Pons (tissue), 1 donor: ENCODE measurements at places on chromosomes 16 and 17.

- DNase-seq = no peak
Measured at GRCh38 chr16:85367485-85367884, 245.6 kb upstream of the GSE1 start.

GRCh38 chr16:15966836-15967546 lies 17.6 kb downstream of the ABCC1 start:
- DNase-seq = no peak

DNA sequence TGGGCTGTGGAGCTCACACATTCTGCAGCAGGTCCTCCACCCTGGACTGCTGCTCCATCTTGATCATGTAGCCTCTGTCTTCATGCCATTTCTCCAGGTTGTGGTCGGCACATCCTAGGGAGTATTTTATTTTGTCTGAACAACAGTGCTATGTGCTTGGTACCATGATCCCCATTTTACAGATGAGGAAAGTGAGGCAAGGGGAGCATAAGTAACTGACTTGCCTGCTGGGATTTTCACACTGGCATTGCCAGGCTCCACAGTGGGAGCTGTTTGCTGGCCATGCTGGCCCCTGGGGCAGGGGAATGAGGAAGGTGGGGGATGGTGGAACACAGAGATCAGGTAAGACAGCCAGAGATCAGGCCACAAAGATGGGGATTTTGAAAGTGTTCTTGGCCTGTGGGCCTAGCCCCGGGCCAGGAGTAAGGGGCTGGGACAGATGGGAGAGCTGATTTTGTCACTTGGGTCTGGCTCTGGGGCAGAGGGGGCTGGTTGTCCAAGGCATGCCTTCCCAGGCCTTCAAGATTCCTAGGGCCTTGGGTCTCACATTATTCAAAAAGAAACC lies 9.3 kb upstream of the ZNF500 start:
- DNase-seq = no peak

GRCh38 chr16:31869511-31870201 lies 4.0 kb upstream of the ZNF267 start:
- DNase-seq = peak; percentile 93

DNA sequence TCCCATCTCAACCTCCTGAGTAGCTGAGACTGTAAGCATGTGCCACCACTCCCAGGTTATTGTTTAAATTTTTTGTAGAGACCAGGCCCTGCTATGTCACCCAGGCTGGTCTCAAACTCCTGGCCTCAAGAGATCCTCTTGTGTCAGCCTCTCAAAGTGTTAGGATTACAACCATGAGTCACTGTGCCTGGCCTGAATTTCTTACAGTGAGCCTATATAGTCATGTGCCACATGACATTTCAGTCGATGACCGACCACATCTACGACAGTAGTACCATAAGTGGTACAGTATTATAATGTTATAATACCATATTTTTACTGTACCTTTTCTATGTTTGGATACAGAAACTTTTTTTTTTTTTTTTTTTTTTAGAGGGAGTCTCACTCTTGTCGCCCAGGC lies 195.3 kb downstream of the STX8 start:
- DNase-seq = no peak

DNA sequence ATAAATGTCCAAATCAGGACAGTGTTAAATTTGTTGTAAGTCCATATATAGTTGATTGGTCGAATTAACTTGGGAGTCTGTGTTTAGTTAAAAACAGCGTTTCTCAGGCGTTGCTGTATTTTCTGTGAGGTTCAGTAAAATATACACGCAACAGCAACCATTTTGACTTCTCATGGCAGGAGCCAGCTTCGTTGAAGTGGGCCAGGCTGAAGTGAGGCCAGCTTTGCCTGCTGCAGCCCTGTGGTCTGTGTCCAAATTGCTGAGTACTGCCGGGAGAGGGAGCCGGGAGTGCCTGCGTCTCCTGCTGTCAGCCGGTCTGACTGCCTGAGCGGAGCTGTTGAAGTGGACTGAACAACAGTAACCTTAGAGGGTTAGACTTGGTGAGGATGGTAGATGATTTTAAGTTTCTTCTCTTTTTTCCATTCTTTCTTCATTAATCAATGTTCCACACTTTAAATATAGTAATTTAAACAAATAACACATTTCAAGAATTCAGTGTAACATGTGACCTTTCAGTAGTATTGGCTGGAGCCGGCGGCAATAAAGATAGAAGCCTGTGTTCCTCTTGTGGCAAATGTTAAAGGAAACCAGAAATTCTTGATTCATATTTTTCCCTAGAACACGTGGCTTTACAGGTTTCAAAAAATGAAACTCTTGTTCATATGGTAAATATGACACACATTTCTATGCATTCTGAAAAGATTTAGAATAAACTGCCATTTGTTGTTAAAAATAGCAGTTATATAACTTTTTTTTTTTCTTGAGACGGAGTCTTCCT lies 37.0 kb upstream of the ZNF750 start:
- peak; percentile 73 for DNase-seq

DNA sequence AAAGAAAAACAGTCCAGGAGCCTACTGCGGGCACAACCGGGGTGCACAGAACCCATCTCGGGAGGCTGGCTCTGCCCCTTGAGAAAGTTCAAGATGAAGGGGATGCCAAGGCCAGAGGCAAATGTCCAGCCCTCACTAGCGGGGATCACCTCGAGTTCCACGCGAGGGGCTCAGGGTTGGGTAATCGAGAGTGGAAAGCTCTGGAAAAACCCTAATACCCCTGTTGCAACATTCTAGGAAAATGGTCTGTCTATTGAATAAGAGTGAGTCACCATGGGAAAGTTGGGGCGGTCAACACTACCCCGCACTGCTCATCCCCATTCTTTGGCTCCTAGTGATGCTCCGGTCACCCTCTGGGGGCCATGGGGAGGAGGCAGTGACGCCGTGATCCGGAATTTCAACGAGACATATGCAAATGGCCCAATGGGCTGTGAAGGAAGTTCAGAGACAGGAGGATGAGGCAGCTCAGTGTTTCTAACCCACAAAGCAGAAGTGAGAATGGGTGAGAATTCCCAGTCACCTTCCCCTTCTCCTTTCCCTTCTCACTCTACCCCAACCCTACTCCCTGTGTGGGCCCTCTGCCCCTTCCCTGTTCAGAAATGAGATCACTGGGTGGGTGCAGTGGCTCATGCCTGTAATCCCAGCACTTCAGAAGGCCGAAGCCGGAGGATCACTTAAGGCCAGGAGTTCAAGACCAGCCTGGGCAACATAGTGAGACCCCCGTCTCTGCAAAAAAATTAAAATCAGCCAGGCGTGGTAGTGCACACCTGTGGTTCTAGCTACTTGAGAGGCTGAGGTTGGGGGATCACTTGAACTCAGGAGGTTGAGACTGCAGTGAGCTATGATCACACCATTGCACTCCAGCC lies 22.4 kb downstream of the SOCS3 start:
- peak; percentile 66 for DNase-seq

DNA sequence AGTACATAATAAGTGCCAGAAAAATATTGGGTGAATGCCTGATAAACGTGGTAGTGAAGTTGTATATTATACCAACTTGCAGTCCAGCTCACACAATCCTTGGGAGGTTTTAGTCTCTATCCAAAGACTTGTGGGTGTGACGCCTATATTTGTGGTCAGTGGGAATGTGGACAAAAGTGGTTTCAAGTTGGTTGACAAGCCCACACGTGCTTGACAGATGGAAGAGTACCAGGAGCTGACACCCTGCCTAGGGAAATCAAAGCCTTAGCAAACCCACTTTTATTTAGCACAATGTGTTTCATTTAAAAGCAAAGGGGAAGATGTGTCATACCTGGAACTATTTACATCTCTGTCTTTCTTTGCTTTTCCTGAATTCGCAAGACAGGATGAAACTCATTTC lies 79.0 kb downstream of the CA10 start:
- DNase-seq = no peak

- DNase-seq = peak; percentile 81
Measured at GRCh38 chr16:68760671-68761275, 23.7 kb downstream of the CDH1 start.

GRCh38 chr16:62610291-62610690 lies 574.1 kb upstream of the CDH8 start:
- DNase-seq = no peak

DNA sequence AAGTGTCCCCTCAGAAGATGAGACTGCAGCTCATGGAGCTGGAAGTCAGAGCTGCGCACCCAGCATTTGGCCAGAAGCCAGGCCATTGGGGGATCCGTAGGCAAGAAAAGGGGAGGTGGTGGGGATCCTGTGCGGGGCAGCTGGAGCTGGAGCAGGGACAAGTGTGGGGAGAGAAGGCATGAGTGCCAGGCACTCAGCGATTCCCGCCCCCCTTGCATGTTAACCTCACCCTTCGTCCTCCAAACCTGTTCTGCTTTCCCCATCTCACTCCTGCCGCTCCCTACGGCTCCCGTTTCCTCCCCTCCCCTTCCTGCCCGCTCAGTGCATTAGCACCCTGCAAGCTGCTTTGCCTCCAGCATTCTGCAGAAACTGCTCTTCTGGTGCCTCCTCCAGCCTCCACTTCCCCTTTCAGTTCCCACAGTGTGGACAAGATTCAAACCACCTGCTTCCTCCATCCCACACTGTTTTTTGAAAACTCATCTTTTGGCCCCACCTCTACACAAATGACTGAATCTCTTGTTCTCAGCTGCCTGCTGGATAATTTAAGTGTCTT lies 5.6 kb downstream of the ALOX15 start:
- DNase-seq = peak; percentile 51

DNA sequence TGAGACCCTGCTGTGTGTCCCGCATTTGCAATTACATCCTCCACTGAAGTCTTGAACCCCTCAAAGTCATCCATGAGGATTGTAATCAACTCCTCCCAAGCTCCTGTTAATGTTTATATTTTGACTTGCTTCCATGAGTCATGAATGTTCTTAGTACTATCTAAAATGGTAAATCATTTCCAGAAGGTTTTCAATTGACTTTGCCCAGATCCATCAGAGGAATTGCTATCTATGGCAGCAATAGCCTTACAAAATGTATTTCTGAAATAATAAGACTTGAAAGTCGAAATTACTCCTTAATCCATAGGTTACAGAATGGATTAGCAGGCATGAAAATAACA lies 2.5 kb upstream of the C16orf87 start:
- DNase-seq = no peak

- no peak for DNase-seq
Measured at GRCh38 chr17:62822080-62822904, 14.2 kb upstream of the MARCHF10 start.

- no peak for DNase-seq
Measured at GRCh38 chr17:8724451-8724850, 20.2 kb downstream of the CCDC42 start.

DNA sequence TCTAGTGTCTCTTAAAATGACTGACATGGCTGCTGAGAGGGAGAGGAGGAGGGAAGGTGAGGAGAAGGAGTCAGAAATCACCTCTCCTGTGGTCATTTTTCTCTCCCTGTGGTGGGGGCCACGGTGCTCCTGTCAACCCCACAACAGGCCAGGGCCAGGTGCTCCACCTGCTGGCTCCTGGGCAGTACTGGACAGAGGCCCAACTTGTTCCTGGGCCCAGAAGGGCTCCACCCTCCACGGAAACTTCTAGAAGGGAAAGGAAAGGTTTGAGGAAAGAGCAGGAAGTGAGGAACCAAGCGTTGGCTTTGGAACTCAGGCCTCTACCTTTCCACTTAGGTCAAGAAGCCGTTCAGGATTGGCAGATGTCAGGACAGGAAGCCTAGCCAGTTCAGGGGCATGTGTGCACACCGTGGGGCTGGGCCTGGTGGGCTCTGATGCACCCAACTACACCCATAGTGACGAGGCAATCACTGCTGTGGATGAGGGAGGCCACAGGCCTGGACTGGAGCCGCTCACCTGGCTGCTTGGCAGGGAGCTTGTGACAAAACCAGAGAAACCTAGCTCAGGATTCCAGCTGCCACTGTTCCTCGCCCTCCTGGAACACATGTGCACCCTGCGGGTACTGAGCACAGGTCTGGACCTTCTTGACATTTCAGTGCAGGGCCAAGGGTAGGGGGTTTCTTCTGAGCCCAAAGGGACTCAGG lies 36.1 kb downstream of the WNT3 start:
- no peak for DNase-seq

- DNase-seq = no peak
Measured at GRCh38 chr17:61770043-61770442, 93.3 kb downstream of the BRIP1 start.

DNA sequence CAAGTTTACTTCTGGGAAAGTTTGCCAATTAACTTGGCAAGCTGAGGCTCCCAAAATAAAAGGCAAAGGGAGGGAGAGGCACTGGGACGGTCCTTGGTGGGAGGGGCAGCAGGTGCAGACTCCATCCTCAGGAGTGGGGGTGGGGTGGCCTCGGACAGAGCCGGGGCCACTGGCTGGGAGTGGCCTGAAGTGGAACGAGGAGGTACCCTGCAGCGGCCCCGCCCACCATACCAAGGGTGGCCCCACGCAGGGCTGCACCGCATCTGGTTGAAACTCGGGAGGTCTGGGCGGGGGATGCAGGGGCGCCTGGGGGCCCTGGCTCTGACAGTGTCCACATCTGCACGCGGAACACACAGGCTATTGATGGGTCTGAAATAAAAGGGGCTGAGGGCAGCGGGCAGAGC lies 42.4 kb upstream of the SLC38A10 start:
- no peak for DNase-seq

DNA sequence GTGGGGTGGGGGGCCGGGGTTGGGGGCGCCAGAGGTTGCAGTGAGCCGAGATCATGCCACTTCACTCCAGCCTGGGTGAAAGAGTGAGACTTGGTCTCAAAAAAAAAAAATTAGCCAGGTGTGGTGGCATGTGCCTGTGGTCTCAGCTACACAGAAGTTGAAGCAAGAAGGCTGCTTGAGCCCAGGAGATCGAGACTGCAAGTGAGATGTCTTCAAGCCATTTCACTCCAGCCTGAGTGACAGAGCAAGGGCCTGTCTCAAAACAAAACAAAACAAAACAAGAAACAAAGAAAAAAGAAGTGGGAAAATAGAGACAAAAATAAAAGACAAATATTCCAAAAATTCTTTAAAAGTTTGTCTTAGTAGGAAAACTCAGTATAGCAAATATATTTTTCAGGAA lies 135.1 kb upstream of the CORO6 start:
- DNase-seq = no peak

DNA sequence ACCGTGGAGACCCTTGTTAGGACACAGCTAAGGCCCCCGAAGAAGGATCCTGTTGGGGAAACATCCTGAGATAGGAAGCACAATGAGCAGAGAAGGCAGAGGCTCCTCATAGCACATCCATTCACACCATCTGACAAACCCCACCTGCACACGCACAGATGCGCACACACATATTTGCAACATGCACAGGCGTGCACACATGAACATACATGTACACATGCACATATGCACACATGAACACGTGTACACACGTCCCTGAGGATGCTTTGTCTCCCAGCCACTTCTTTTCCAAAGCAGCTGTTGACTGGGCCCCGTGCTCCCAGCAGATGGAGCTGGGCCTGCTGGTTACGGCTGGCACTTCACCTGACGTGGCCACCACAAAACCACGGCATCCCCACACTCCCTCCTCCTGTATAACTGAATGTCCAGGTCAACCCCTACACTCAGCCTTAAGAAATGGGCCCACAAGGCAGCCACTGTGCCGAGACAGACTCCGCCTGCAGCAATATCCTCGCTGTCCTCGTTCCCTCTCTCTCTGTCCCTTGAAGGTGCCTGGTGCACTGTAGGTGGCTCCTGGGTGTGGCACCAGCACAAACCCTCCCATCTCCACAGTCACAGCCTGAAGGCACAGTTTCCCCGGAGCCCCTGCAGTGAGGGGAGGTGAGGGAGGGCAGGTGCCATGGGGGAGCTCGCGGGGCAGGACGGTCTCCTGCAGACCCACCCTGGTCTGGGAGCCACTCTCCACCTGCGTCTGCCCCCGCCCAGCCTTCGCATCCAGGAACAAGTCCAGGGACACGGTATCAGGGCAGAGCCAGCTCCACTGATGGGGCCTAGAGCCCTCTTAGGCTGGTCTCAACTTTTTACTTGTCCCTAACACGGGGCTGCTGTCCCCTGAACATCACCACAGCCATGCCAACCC lies 183.0 kb downstream of the RBFOX3 start:
- DNase-seq = no peak

- DNase-seq = peak; percentile 90
Measured at GRCh38 chr17:1365445-1366039, 34.5 kb downstream of the YWHAE start.
